ENCODE measurements at places on chromosomes 12 and 14.

GRCh38 chr12:132343294-132344004, 14.1 kb upstream of the GALNT9 start:
- DNase-seq, result no peak

DNA sequence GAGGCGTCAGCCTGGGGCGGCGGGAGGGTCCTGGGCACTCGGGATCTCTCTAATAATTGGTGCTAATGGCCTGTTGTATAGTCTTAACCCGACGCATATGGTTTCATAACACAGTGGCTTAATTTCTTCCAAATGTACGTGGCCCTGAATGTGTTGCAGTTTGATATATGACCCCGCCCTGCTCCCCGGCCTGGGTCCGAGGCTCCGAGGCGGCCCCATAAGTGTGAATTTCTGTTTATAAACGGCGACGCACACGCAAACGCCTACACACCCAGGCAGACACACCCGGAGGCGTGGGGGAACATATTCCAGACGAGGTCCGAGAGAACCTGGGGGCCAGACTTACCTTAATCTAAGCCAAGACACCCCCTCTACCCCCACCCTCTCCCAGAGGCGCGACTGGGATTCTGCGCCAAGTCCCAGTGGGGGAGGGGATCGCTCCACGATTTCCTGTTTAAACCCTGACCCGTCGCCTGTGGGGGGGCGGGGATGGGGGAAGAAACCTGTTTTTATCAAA, 9.7 kb upstream of the HOXC6 start:
- no peak for DNase-seq

DNA sequence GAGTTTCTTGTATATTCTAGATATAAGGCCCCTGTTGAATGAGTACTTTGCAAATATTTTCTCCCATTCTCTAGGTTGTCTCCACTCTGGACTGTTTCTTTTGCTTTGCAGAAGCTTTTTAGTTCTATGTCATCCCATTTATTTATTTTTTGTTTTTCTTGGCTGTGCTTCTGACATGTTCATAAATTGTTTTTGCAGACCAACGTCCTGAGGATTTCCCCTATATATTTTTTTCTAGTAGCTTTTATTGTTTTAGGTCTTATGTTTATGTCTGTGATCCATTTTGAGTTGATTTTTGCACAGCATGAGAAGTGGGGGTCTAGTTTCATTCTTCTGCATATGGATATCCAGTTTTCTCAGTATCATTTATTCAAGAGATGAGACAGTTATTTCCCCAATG, 70.4 kb upstream of the BTG1 start:
- DNase-seq, result no peak

- no peak for DNase-seq
Measured at GRCh38 chr14:74763803-74764531, 851 bp downstream of the YLPM1 start.

- DNase-seq, result no peak
Measured at GRCh38 chr14:50622978-50623377, 45.1 kb downstream of the SAV1 start.

DNA sequence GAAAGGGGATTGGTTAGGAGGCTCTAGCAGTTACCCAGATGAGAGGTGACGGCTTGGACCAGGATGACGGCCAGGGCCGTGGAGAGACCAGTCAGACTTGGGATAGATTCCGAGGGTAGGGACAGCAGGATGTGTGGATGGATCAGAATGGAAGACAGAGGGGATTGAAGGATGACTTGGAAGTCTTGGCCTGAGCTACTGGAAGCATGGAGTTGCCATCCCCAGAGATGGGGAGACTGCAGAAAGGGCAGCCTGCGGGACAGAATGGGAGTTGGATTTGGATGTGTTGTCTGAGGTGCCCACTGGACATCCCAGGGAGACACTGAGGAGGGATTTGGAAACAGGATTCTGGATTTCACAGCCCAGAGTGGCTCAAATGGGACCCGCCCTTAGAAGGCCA, 102.3 kb downstream of the CALM1 start:
- no peak for DNase-seq

GRCh38 chr12:92462527-92462926, 240.3 kb upstream of the PLEKHG7 start:
- DNase-seq, result no peak

DNA sequence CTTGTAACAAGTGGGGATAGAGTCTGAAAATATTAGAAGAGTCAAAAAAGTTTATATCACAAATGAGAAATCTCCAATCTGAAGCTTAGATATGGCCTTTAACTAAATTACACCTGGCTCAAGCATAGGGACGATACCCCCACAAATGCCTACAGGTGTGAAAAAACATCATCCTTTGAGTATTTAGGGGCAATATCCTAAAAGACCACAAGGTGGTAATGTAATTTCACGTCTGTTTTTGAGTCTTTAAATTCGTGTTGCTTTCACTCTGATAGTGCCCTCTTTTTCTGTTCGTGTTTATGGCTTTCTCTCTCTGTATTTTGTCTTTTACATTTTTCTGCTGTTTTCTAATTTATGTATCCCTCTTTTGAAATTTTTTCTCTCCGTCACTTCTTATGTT, 84.3 kb downstream of the ETNK1 start:
- DNase-seq, result no peak

GRCh38 chr12:51932218-51933076, 19.1 kb upstream of the ACVR1B start:
- DNase-seq, result no peak

DNA sequence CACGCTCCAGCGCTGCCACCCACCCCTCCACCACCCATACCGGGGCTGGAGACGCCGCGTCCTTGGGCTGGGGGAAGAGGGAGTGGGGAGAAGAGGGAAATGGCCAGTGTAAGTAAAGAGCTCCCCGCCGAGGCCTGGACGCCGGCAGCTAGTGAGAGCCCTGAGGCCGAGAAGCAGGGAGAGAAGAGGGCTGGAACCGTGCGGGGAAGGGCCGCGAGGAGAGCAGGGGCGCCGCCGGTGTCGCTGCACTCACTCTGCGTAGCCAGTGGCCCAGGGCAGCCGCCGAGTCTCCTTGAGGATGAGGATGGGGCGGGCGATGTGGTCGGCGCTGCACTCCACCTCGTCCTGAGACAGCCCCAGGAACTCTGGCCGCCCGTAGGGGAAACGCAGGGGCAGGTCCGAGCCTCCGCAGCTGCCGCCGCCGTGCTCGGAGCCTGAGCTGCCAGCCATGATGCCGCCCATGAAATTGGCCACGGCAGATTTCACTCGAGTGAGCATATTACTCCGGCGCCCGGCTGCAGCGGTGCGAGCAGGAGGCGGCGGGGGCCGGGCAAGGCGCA, 631 bp downstream of the PPM1H start:
- DNase-seq, result no peak

DNA sequence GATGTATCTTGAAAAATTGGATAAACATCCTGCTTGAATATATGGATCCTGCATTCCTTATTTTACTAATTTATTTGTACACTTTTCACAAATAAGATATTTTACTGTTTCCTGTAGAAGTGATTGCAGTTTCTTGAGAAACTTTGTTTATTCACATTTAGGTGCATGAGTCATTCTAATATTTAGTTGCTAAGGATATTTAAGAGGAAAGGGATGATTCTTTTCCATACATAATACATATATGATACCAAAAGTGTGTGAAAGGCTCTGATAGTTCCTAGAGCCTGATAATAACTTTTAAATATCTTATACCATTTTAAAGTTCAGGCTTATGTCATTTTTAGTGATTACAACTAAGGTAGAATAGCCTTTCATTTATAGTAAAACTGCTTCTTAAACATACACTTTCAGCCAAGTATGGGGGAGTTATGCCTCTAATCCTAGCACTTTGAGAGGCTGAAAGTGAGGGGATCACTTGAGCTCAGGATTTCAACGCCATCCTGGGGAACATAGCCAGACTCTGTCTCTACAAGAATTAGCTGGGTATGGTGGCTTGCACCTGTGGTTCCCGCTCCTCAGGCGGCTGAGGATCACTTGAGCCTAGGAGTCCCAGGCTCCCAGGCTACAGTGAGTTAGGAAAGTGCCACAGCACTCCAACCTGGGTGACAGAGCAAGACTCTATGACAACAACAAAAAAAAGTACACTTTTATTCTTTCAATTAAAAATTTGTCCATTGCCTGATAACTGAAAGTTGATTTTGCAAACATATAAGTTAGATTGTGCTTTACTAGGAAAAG, 262.6 kb upstream of the LRIG3 start:
- no peak for DNase-seq

DNA sequence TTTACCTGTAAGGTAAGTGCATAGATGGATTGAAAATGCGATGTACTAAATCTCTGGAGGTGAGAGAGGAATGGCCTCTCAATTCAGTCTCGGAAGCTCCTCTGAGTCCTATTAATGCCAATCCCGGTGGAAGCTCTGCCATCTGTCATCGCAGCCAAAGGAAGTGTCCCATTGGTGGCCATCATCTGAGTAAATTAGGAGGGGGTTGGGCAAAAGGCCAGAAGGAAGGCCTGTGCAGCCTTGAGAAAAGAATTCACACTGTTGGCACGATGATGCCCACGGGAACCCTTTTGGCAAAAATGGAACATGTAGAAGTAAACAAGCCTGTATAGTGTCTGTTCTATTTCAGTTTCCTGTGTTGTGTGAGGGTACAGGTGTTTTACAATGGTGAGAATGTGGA, 494.8 kb downstream of the NELL2 start:
- DNase-seq, result no peak

Data from stimulated activated CD8-positive, alpha-beta memory T cell treated with anti-CD3 and anti-CD28 coated beads, Interleukin-7, amount 100 ng/mL, for 4 hours (primary cell).